ENCODE measurements at places on chromosomes 11 and 22.

DNA sequence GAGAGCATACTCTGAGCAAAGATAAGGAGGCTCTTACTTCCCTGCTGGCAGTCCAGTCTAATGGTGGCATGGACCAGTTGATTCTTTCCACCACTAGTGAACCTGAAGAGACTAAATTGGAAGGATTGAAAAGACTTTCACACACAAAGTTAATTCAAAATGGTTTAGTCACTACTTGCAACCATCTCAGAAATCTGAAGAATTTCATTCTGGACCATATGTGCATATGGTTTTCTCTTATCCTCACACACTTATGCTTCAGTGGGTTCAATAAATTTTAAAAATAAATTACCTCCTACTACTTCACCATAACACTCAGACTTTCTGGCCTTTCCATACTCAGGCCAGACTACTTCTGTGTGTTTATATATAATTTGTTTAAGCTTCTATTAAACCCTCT lies 44.7 kb downstream of the CADM1 start:
- DNase-seq = no peak

- DNase-seq = no peak
Measured at GRCh38 chr11:1619449-1619848, 2.5 kb downstream of the KRTAP5-4 start.

DNA sequence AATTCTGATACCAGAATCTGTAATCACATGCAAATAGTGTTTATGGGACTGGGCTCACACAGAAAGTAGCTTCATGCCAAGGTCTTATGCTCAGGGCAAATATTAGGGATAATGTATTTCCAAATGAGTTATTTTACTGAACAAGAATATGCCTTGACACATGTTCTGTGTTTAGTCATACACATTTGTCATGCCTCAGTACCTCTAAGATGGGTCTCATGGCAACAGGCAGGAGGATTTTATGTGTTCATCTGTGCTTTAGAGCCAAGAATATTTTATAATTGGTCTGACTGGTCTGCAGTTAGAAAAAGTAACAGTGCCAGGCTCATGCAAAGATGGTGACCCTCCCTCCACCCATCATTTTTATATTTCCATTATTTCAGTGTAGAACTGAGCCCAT lies 49.1 kb downstream of the JAM3 start:
- no peak for DNase-seq

- no peak for DNase-seq
Measured at GRCh38 chr22:44407171-44407986, 90.7 kb downstream of the RTL6 start.

GRCh38 chr11:120102050-120102863 lies 35.7 kb downstream of the TRIM29 start:
- DNase-seq = no peak

- DNase-seq = no peak
Measured at GRCh38 chr11:71434576-71435130, 13.5 kb downstream of the DHCR7 start.

All from LNCaP clone FGC (cell line).